ENCODE measurements at places on chromosomes 3 and 15.
A peak's percentile ranks its signal among the peaks of the same experiment; 100 is the strongest.

GRCh38 chr3:127821394-127821793, 921 bp downstream of the MGLL start:
- no peak for DNase-seq

- DNase-seq = no peak
These were observed 99.4 kb downstream of the DHX36 start for GRCh38 chr3:154224866-154225265.

- no peak for DNase-seq
These were observed 96.3 kb downstream of the GHSR start for GRCh38 chr3:172351895-172352466.

- DNase-seq = no peak
These were observed 1.4 kb upstream of the RSRC1 start for GRCh38 chr3:158108445-158108985.

DNA sequence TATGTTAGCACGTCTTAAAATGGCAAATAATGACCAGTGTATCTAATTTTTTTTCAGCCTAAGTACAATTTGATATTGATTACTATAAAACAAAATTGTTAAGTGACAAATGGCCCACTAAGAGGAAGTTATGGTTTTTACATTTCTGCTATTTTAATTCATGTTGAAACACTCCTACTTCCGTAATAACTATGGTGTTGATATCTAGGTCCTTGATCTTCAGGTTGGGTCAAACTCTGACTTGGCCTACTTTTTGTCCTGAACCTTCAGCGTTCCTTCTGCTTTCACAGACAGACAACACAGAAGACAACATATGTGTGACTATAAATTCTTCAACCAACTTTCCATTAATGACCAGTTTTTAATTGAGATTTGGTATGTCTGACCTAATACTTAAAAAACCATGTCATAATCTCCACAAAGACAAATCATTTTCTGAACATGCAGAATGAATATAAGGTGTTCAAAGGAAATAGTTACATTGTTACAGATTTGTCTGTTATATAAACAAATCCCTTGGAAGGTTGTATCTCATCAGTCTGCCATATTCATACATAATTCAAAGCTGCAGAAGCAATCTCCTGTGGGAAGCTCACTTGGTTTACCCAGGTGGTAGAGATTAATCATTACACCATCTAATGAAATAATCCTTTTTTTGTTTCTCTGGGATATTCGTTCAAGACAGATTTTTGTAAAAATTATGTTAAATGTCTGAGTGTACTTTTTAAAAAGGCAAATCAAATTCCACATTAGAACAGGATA, 92.1 kb upstream of the TSPAN3 start:
- no peak for DNase-seq

DNA sequence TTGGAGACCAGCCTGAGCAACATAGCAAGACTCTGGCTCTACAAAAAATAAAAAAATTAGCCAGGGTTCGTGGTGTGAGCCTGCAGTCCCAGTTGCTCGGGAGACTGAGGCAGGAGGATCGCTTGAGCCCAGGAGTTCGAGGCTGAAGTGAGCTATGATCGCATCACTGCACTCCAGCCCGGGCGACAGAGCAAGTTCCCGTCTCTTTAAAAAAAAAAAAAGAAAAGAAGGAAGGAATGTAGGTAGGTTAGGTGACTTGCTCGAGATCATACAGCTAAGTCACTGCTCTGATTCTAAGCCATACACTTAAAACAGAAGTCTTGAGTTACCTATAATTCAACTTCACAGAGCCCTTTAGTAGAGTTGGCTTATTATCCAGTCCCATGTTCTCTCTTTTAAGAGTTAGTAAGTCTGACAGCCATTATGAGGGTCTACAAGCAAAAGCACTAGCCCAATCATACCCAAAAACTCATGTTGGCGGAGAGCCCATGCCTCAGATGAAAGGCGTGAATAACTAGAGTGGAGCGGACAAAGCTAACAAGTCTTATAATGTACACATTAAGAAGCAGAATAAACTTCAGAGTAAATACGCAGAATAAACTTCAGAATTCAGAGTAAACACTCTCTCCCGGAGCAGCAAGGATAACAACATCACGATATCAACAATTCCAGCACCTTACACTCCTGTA, 768 bp downstream of the AAGAB start:
- no peak for DNase-seq

GRCh38 chr3:58994746-58995330, 55.0 kb downstream of the CFAP20DC start:
- no peak for DNase-seq

DNA sequence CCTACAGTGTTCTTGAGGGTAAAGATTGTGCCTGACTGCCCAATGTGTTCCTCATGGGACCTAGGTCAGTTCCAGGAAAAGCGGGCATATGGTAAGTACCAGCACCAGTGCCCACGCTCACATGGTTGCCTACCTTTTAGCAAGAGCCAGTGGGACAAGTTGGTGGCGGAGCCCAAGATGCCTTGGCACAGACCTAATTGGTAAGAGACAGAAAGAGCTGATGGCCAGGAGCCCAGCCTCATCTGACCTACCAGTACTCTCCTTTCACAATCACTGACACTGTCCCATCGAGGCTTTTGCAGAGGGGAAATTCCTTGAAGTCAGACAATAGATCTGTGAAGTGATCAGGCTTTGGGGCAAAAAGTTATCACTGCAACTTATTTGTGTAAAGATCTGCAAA, 98.4 kb upstream of the BCL6 start:
- DNase-seq = no peak

- no peak for DNase-seq
These were observed 580.4 kb upstream of the TBL1XR1 start for GRCh38 chr3:177777699-177778098.

DNA sequence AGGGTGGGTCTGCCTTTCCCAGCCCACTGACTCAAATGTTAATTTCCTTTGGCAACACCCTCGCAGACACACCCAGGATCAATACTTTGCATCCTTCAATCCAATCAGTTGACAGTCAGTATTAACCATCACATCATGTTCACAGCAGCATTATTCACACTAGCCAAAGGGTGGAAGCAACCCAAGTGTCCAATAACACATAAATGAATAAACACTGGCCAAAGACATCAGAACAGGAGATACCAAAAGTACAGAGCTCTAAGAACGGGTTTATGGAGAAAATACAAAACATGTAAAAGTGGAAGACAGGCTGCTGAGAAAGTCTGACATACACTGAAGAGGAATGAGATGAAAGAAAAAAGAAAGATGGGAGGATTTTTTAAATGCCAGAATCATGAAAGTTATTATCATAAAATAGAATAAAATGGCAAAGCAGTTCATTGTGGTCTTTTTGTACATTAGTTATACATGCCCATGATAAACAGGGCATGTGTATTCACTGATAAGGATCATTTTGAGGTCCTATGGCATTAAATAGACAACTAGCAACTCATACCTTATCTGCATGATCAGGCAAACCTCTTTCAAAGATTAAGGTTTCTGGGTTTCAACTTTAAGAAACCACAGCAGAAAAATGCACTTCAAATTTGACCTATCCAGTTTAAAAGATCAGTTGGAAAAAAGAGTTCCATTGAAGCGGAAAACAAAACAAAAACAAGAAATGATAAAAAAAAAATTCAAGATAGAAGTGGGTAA, 22.9 kb downstream of the DNAAF4 start:
- no peak for DNase-seq

- no peak for DNase-seq
These were observed 22.5 kb downstream of the MAP2K5 start for GRCh38 chr15:67564968-67565345.

GRCh38 chr3:143848704-143849103, 436 bp upstream of the SLC9A9 start:
- DNase-seq = no peak

- DNase-seq = no peak
These were observed 26.6 kb upstream of the FAN1 start for GRCh38 chr15:30877070-30877469.

DNA sequence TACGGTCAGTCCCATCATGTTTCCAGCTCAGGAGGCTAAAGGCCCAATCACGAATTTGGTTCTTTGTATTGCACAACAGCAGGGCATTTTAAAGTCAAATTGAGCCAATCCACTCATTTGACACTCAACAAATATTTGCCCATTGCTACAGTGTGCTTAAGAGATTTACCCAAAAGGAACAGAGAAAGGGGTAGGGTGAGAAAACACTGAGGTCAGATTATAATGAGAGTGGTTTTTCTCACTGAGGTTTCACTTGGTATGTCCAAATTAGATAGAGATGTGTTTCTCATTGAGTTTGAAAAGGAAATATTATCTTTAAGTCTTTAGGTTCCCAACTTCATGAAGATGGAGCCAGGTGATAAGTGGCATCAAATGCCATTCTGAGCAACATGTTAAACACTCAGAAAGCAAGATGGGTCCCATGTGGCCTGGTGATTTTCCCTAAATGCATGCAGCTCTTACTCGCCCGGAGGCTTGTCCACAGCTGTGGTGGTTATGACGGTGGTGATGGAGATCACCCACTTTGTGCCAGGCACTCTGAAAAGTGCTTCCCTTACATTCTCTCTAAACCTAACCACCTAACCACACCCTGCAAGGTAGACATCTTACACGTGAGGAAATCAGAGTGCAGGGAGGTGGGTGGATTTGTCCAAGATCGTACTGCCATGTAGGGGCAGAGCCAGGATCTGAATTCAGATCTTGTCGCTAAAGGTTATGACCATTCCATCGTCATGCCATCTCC, 31.2 kb upstream of the USP3 start:
- no peak for DNase-seq

DNA sequence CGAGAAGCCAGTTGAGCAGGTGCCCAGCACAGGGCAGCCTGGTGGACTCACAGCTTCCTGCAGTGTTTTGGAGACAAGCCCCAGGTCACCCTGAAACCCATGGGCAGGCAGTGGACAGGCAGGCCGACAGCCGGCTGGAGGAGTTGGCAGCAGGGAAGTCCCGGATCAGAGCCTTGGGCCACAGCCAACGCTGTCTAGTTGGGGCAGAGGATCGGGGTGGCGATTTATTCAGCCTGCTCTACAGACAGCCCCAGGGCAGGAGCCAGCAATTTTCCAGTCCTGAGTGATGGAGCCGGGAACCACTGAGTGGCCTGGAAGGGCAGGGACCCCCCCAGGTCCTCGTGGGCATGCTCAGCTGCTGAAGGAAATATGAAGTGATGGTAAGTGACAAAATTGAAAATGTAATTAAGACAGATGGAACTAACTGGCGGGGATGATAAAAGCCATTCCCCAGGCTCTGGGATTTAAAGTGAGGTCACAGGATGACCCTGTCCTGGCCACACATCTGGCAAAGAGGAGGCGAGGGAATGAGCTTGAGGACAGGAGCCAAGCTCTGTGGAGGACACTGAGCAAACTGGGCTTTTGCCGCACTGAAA, 34.4 kb upstream of the TBC1D21 start:
- peak; percentile 68 for DNase-seq

DNA sequence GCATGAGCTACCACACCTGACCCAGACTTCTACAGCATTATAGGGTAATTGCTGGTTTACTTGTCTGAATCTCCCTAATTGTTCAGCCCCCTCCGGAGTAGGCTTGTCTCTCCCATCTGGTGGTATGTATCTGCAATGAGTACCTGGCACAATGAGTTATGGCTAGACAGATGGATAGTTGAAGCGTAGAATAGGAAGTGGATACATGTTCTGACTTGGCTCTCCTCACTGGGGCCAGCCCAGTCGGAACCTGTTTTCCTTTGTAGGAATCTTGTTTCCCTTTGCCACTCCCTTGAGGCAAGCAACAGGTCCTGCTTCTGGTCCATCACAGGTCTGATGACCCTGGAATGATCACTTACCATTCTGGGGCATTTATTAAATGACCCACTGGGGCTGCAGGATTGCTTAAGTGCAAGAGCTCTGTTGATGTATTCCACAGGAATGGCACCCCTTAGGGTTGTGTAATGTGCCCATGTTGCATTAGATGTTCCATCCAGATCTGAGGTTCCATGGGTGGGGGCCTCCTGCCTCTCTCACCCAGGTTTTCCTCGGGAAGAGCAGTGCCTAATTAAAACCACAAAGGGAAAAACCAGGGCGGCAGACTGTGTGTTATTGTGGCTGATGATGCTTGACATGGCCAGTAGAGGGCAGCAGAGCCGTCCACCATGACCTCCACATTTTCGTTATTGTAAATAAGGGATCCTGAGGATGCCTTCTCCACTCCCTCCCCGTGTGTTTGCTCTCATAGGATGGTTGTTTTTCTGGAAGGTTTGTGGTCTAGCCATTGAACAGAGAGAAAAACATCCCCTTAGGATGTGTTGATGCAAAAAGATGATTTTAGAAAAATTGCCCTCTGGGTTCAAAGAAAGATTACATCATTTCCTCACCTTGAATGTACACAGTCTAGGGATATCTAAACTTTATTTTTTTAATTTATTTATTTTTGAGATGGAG, 58.0 kb downstream of the CMTM8 start:
- DNase-seq = no peak

DNA sequence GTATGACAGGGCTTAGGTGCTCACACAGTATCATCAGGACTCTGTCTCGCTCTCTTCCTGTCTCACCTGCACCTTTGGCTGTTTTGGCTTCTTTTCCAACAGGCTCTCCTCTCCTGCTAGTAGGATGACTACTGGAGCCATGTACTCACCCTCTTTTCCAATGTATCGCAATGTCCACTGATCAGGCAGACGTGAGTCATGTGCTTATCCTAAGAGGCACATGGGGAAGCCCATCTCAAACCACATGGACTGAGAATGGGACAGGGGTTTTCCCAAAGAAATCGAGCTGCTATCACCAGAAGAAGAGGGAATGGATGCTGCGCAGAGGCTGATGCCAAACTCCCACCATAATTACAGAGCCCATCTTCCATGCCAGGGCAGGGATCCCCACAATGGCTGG, 180.6 kb downstream of the IL5RA start:
- DNase-seq = no peak

GRCh38 chr3:186996356-186996755, 66.0 kb downstream of the ST6GAL1 start:
- no peak for DNase-seq

DNA sequence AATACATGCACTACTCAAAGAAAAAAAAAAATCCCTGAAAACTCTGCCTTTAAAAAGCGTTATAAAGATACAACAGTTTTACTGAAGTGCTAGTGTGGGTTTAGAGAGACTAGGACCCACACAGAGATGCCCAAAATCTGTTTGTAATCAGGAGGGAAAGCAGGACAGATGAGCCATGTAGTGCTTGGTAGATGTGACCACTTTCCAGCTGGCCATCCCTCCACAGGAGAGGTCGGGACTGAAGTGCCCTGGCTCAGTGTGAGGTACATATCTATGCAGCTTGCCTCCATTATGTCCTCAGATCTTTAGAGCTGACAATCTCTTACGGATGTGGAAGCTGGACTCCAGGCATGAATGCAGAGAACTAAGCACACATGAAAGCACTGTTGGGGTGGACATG, 57.5 kb upstream of the NANOGP8 start:
- DNase-seq = no peak
